Motor neuron (in vitro differentiated cells): ENCODE measurements at places on chromosomes 11 and 22.
A peak's percentile ranks its signal among the peaks of the same experiment; 100 is the strongest.

DNA sequence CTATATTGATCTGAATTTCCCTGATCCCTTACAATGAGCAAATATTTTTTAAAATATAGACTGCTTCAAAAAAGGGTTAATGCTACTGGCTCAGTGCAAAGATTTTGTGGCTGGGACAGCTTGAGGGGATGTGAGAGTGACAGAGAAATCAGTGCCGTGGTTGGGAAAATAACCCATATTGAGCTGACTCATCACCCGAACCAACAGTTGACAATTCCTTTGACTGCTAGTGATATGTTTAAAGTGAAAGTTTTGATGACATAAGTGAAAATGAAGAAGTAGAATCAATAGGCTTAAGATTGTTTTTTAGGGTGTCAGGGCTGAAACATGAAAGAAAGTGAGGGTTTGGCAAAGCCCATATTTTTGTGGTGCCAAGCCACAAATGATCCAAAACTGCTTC, 257.1 kb upstream of the TENM4 start:
- no peak for ATAC-seq

DNA sequence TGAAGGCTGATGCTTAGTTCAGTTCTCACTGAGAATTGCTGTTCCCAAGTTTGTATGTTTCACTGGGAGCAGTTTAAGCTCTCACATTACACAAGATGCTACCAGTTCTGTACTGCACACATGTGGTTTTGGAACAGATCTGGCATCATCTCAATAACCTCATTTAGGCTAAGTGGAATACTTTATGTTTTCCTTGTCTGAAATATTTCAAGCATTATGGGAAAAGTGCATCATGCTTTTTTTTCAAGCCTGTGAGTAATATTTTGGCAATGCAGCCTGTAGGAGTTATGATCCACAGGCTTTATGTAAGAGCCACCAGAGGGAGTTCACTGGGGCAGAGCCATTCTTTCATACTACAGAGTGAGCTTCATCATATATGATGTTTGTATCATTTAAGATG, 141.5 kb downstream of the OR4C45 start:
- no peak for ATAC-seq

DNA sequence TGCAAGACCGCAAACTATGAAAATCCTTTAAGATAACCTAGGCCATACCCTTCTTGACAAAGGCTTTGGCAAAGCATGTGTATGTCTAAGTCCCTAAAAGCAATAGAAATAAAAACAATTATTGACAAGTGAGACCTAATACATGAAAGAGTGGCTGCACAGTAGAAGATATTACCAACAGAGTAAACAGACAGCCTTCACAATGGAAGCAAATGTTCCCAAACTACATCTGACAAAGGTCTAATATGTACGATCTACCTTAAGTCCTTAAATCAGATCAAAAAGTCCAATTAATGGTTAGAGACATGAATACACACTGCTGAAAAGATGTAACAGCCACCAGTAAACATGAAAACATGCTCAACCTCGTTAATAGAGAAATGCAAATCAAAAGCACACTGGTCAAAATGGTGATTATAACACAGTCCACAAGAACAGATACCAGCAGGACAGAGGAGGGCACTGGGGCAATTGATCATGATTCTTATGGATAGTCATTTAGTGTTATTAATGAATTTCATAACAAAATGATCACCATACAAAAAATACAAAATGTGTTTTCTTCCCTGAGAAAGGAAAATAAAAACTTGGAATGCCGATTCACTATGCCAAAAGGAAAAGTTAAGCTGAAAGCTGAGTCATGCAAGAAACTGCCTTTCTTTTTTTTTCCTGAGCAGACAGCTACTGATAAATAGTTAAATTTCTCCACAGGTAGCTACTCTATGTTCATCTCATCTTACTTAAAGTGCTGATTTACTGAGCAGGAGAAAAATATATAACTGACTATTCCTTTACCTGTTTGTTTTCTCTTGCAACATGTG, 102.6 kb upstream of the VPREB1 start:
- peak; percentile 61 for ATAC-seq

- ATAC-seq: no peak
Measured at GRCh38 chr11:121308816-121309215, 16.2 kb downstream of the SC5D start.

DNA sequence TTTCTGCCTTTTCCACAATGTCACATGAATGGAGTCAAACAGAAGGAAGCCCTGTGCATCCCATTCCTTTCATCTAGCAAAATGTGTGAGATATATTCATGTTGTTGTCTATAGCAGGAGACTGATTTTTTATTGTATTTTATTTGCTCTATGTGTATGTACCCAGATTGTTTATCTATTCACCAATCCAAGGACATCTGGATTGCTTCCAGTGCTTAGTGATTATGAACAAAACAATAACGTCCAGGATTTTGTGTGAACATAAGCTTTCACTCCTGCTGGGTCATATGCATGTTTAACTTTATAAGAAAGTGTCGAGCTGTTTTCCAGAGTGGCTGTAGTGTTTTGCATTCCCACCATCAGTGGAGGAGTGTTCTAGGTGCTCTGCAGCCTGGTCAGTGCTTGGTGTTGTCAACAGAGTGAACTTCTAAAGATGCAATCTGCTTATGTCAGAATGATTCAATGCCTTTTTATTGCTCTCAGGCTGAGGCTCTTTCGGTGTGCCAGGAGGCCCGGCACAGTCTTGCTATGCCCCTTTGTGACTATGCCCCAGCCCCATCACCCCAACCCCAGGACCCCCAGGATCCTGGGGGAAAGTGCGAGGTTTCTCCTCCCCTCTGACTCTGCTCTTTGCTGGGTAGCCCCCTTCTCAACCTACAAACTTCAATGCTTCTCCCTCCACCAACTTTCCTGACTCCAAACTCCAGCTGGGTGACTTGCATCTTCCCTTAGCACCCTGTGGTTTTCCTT, 19.9 kb upstream of the SYT13 start:
- no peak for ATAC-seq

DNA sequence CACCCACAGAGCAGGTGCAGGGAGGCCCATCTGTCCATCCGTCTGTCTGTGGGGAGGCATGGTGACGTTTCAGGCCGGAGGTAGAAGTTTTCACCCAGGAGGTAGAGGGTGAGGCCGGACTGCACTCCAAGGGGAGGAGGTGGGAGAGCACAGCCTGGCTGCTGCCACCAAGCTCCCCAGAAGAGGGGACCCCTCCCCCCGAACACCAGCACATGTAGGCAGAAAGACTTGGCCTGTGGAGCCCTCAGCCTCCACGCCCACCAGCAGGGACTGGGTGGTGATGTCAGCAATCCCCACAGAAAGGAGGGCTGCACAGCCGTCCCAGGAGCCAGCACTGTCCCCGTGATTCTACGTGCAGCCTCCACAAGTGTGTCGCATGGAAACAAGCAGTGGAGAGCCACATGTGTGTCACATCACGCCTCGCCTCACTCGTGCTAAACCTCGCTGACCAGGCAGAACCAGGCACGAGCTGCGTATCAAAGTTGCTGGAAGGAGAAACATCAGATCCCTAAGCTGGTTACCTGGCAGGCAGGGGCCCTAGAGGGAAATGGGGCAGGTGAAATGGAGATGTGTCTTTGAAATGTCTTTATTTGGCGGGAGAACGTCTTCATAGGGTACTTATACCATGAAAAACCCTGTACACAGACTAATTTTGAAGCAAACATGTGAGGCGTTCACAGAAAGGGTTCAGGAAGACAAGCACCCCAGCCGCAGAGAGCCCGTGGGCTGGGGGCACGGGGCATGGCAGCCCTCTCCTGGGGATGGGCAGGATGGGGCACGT, 49.1 kb downstream of the CDKN1C start:
- peak; percentile 2 for ATAC-seq

GRCh38 chr11:70146299-70146698, 56.8 kb upstream of the FADD start:
- peak; percentile 71 for ATAC-seq

DNA sequence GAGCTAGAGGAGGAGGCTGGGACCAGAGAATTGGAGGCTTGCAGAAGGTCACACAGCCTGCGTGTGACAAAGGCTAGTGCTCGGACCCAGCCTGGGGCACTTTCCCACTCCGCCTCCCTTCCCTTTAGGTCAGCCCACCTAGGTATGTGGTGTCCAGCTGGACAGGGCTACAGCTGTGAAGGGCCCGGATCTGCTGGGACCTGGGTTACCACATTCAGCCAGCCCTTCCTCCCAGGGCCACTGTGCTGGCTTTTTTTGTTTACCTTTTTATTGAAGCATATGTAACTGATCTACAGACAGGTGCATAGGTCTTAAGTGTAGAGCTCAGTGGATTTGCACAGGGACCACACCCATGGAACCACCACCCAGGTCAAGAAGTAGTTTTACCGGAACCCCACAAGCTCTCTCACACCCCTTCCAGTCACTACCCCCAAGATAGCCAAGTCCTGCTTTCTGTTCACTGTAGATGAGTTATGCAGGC, 8.7 kb downstream of the CAPN5 start:
- no peak for ATAC-seq

DNA sequence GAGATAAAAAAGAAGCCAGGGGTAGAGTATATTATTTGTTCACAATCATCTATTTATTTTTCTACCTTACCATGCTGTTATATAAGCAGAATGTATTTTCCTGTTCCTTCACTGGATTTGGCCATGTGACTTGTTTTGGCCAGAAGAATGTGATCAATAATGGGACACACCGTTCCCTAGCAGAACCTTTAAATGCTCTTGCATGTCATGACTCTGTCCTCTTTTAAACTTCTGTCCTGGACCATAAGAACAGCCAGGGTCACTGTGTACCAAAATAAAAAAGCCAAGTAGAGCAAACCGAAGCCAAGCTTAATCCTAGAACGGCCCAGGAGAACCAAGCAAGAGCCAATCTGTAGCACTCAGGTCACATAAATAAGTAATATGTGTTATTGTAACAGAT, 1682.4 kb downstream of the LRRC4C start:
- no peak for ATAC-seq

GRCh38 chr11:23948851-23949250, 548.0 kb upstream of the LUZP2 start:
- ATAC-seq: peak; percentile 67

GRCh38 chr11:120455487-120455886, 56.1 kb upstream of the GRIK4 start:
- ATAC-seq: no peak

DNA sequence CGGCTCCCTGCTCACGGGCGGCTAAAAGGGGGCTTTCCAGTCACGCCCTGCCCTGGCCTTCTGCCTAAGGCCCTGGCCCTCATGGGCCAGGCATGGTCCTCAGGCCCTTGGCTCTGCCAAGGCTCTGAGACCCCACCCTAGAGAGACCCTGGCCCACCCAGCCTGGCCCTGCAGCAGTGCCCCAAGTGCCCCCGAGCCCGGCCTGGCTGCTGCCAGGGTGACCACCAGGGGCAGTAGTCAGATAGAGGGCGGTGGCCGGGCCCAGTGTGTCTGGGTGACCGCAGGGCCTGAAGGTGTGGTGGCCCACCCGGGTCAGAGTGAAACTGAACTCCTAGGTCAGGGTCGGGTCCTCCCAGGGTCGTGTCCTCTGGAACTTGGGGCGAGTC, 29.4 kb upstream of the CCDC188 start:
- no peak for ATAC-seq

- ATAC-seq: no peak
Measured at GRCh38 chr22:17110791-17111550, 10.2 kb downstream of the TMEM121B start.
